Stimulated activated CD8-positive, alpha-beta memory T cell treated with anti-CD3 and anti-CD28 coated beads, Interleukin-4, amount 100 ng/mL, for 4 hours (primary cell): ENCODE measurements at places on chromosomes 7 and 10.

- DNase-seq, result no peak
These were observed 274.6 kb upstream of the ZNF32 start for GRCh38 chr10:43923328-43923727.

- no peak for DNase-seq
These were observed 13.0 kb upstream of the ELN start for GRCh38 chr7:74014931-74015330.

GRCh38 chr7:94888551-94888950 is 18.8 kb upstream of the PPP1R9A start:
- DNase-seq, result no peak

DNA sequence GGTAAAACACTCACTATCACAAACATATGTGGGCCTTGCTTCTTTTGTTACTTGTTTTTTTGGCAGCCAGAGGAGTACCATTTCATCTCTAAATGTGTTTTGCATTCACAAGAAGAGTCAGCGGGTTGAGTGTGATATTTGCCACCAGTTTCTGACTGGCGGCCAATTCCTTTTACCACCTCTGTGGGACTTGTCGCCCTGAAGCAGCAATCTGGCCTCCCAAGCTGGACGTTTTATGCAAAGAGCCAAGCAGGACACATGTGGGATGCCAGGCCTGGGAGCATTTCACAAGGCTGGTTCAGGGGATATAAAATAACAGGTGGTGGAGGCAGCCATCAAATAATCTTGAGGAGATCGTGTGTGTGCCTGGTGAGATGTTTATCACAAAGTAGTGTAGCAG is 61.8 kb upstream of the TRIL start:
- no peak for DNase-seq

- no peak for DNase-seq
These were observed 122.9 kb upstream of the PPIF start for GRCh38 chr10:79224263-79224949.
